ENCODE measurements at places on chromosomes 12 and 14.

DNA sequence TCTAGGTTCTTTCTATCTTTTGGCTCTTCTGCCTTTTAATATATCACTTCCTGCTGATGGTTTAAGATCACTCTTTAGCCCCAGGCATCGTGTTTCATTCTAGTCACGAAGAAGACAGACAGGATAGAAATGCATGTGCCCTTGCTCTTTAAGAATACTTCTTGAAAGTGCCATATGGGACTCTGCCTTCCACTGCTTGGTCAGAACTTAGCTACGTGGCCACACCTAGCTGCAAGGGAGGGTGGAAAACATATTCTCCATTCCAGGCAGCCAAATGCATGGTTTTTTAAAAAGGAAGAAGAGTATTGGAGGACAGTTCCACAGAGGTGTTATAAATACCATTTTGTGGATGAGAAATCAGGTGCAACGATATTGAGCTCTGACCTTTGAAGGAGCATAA is 143.3 kb downstream of the KLRB1 start:
- DNase-seq, result no peak

DNA sequence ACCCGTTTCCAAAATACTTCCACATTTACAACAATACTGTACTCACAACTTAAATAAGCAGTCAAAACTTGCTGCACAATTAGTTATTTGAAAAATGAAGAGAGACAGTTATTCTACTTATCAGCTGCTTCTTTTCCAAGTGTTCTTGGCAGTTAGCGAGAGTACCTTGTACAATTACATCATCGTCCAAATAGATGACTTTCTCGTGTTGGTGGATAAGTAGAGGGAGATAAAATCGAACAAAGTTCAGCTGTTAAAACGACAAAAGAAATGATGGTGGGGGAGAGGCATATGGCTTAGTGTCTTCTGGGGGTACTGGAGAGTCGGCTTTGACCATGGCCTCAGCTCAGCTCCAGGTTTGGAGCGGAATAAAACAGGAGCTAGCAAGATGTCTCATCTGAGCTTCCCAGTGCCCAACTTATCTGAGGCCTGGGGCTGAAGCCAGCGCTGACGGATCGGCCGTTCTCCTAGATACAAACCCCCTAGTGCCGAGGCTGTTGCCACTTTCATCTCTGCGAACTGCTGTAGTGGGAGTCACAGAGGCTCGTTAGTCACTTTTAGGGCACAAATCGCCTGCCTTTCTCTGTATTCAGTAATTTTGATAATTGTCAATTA is 31.7 kb downstream of the TDG start:
- DNase-seq, result no peak

DNA sequence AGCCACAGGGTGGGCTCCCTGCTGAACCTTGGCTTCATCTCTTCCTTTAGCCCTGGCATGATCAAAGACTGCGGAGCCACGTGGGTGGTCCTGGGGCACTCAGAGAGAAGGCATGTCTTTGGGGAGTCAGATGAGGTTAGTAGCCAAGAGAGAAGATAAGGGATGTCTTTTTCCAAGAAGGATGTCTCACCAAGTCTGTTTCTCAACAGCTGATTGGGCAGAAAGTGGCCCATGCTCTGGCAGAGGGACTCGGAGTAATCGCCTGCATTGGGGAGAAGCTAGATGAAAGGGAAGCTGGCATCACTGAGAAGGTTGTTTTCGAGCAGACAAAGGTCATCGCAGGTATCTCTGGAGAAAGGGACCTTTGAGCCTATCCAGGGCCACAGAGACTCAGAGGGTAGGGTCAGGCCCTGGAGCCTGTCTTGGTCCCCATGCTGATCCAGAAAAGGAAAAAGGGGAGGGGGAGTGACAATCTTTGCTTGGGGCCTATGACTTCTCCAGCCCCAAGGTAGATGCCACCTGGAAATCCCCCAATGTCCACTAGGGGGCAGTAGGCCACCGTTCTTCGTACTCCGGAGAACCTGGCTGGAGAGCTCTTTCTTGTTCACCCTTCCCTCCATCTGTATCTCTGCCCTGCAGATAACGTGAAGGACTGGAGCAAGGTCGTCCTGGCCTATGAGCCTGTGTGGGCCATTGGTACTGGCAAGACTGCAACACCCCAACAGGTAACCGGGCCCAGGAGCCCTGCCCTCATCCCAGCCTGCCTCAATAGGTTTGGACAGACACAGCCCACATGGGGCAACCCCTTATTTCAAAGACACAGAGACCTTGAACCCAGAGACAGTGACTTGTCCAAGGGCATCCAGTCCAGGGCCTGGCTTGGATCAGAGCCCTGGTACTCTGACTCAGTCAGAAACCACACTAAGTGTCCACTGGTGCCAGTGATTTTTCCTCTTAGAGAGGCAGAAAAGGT is 2.0 kb downstream of the TPI1 start:
- DNase-seq, result no peak

DNA sequence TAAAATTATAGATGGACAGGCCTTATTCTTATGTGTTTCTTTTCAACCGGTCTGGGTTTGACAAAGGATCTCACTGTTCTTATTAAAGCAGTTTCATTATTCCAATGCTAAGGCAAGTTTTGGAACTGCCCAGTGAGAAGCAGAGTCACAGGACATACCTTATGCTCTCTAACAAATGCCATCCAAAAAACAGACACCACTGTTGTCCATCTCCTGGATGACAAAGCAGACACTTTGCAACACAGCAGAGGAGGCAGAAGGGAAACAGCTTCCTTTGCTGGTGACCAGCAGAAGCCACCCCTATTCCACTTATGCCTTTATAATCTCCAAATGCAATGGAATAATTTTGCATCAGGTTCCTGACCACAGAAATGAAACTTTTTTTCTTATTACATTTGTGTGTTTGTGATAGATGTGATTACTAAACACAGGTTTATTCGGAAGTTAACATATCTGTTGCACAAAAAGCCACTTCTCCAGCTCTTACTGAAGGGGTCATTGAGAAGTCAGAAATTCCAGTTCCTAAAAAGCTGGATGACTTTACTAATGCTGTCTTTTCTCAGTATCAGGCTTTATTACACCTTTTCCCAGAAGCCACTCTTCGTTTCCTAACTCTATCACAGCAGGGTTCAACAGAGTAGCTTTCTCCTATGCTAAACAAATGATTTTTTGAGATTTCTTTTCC is 115.6 kb downstream of the BTG1 start:
- no peak for DNase-seq

- DNase-seq, result no peak
Observed at GRCh38 chr12:46945591-46945990, 119.8 kb upstream of the SLC38A4 start.

- no peak for DNase-seq
Observed at GRCh38 chr14:105187116-105187515, 6.0 kb upstream of the NUDT14 start.

DNA sequence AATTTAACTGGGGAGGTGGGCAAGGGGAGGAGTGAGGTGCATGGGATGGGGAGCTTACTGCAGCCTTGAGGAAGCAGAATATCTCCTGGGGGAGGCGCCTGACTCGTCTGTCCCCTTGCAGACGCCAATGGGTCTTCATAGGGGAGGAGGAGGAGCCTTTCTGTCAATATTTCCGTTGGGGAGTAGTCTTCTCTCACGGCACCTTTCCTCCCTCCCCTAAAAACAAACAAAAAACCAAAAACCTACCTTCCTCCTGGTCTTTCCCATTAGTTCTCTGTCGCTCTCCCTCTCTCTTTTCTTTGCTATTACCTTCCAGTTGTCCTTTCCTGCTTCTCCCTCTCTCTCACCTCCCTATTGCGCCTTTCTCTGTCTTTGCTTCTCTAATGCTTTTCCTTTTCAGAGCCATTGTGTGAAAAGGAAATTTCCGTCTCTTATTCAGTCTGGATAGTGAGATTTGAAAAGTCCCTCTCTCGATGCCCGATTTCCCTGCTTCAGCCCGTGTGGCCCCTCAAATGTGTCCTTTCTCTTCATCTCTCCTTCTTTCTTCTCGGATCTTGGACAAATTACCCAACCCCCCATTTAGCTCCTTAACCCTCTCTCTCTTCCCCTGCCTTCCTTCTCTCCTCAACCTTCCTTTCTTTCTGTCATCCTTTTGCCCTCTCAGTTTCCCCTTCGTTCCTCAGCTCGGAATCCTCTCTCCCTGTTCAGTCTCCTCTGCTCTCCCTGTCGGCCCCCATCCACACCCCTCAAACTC is 5.9 kb downstream of the GPR84 start:
- no peak for DNase-seq

GRCh38 chr12:4849795-4850345 is 59.8 kb upstream of the KCNA1 start:
- no peak for DNase-seq

- no peak for DNase-seq
Observed at GRCh38 chr14:77663293-77663692, 44.5 kb downstream of the ALKBH1 start.

DNA sequence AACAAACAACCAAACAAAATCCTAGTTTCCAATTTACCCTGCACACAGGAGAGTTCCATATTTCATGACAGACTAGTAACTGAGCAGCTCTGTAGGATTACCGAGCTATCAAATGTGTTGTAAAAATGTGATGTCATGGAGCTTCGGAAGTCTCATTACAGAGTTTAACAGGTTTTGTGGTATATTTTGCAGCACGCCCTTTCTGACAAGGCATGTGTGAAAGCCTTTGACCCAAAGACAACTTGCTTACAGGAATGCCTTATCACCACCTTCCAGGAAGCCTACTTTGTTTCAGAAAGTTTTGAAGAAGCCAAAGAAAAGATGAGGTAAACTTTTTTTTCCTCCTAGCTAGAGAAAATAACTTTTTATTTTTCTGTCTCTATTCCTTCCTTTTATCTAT is 92.4 kb downstream of the TPH2 start:
- DNase-seq, result no peak

DNA sequence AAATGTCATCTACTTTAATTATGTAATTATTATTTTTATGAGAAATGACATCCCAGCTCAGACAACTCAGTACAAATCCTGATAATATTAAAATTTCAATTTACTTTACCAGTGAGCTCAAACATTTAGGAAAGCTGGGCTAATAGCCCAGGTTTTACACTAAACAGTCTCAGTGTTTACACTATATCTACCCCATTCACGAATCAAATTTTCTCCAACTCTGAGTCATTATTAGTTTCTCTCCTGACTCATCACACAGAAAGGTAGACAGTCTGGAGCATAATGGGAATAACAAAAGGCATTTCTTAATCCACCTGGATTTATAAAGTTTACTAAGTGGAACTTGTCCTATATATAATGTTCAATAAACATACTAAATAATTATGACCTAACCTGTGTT is 5.7 kb downstream of the PAWR start:
- peak; percentile 29 for DNase-seq

DNA sequence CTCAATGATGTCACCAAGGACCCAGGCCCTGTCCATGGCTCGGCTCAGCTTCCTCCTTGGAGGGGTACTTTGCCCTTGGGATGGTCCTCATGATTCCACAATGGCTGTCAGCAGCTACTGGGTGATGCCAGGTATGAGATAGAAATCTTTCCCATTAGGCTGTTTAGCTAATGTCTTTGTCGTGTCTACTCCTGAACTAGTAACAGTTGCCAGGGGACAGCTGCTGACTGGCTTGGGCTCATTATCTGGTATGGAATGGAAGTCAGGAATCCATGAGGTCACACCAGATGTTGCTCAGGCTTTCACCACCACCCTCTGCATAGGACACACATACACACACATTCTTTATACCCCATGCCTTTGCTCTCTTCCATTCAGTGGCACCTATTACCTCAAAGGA is 9.2 kb downstream of the PRPH start:
- peak; percentile 39 for DNase-seq

DNA sequence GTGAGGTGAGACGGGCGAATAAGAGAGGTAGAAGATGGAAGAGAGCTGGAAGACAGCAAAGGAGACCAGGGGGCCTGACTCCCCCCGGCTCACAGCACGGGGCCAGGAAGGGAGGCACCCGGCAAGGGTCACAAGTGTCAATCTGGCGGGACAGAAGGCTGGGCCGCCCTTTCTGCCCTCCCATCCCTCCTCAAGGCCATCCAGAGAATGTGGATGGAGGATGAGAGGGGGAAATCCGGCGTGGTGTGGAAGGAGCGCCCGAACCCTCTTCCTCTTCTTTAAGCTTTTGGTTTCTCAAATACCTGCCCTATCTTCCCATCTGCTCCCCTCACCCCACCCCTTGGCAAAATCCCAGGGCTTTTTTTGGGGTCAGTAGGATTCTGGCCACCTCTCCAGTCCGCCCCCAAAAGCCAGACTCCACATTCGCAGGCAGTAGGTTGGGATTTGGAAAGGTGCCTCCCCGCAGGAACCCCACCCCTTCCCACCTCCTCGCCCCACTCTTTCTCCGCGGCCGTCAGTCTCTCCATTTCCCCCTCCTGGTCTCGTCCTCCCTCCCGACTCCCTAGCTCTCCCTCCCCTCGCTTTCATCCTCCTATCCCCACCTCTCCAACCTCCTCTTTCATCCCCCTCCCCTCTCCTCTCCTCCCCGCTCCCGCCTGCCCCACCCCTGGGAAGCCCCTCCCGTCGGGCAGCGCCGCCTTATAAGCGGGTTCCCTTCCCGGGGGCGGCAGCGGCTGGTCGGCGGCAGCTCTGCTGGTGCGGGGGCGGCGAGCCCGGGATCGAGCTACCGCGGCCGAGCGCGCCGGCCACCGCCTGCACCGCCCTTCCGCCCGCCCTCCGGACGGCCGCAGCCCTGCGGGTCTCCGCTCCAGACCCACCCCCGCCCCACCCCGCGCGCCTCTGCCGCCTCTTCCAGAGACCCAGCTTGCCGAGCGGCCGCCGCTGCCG is at the start of gene PTMS:
PTMS (plus strand) TSS at position 730 of the 948 bp plus-strand sequence. CDS start 343 bp downstream, outside the sequence.
- DNase-seq, result peak; percentile 59

- DNase-seq, result no peak
Observed at GRCh38 chr14:101355284-101355683, 206.0 kb upstream of the DIO3 start.

DNA sequence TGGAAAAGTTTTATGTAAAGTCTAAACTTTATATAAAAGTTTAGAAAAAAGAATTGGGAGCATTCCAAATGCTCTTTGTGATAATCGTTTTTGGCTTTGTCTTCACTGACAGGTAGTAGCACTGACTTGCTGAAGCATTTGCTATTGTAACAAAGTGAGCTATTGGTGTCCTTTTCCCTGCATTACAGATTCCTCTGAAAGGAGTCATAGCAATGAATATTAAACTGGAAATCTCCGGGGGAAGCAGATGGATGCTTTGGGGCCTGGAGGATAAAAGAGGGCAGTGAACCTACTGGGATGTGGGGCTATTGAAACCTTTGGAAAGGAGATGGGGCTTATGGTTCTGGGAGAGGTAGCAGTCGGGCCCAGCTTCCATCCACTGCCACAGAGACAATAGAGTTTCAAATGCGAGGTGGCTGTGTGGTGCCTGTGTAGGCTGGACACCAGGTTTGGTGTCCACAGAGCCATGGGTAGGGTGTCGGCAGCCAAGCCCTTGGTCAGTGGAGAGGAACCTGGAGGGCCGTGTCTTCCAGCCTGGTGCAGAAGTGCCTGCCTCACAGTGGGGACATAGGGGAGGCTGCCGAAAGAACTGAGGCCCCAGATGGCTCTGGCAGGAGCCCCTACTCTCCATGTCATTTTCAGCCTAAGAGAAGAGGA is 10.1 kb downstream of the GSG1 start:
- no peak for DNase-seq

GRCh38 chr12:54431911-54432814 is 13.1 kb upstream of the ITGA5 start:
- no peak for DNase-seq

DNA sequence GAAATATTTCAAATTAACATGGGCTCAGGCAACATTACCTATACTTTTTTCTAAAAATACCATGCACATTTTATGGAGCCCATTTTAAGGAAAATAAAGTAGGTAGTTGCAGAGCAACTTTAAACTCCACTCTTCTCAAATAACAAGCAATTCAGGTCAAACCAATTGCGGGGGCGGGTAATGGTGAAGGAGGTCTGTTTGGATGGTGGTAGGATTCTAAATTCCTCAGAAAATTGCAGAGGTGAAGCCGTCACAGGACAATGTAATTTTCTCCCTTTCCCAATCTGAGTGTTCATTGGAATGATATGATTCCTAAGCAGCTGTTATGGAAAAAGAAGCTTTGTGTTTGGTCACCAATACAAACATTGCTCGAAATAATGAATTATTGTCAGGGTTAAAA is 11.6 kb downstream of the PKP2 start:
- DNase-seq, result no peak

All from BJ (cell line).